ENCODE measurements at places on chromosomes 5 and 9.

GRCh38 chr5:159106569-159107282, 7.0 kb upstream of the EBF1 start:
- DNase-seq: peak; percentile 63

GRCh38 chr5:91956738-91957137, 573.6 kb upstream of the ARRDC3 start:
- DNase-seq: no peak

- no peak for DNase-seq
These were observed 29.5 kb downstream of the RANBP3L start for GRCh38 chr5:36272136-36272690.

DNA sequence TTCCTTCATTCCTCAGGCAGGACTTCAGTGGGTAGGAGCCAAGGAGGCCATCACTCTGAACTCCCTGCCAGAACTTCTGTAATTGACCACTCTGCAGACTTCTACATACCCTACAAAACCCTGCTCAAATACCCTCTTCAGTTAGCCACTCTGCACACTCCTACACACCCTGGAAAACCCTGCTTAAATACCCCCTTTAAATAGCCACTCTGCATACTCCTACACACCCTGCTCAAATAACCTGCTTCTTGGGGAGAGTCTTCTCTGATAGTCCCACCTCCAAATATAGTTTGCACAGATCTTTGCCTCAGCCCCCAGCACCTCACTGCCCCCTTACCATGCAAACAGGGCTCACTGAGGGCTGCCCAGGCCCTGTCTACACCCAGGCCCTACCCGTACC, 18.6 kb upstream of the CARD19 start:
- DNase-seq: no peak

- DNase-seq: no peak
These were observed 38.7 kb upstream of the RAB3C start for GRCh38 chr5:58544195-58544594.

- DNase-seq: no peak
These were observed at the start of gene SGCD for GRCh38 chr5:156326718-156327259. Gene SGCD, plus strand, starts transcription at chr5:156327164.

DNA sequence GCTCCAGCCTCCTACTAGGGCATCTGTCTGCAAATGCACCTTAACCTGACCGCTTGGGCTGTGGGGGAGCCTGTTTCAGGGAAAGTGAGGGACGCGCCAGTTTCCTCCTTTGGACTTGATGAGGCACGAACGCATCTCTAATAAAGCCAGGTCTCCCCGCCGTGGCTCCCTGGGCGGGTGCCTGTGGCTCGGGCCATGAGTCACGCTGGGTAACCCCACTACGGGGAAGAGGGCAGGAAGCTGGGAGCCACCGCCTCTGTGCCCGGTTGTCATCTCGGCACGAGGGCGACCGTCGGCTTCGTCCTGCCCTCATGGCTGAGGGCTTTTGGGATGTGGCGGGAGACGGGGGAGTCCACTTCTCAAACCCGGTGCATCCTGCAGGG, 12.1 kb downstream of the NOTCH1 start:
- peak; percentile 66 for DNase-seq

- DNase-seq: no peak
These were observed 705 bp upstream of the SLC6A3 start for GRCh38 chr5:1445689-1446601.

DNA sequence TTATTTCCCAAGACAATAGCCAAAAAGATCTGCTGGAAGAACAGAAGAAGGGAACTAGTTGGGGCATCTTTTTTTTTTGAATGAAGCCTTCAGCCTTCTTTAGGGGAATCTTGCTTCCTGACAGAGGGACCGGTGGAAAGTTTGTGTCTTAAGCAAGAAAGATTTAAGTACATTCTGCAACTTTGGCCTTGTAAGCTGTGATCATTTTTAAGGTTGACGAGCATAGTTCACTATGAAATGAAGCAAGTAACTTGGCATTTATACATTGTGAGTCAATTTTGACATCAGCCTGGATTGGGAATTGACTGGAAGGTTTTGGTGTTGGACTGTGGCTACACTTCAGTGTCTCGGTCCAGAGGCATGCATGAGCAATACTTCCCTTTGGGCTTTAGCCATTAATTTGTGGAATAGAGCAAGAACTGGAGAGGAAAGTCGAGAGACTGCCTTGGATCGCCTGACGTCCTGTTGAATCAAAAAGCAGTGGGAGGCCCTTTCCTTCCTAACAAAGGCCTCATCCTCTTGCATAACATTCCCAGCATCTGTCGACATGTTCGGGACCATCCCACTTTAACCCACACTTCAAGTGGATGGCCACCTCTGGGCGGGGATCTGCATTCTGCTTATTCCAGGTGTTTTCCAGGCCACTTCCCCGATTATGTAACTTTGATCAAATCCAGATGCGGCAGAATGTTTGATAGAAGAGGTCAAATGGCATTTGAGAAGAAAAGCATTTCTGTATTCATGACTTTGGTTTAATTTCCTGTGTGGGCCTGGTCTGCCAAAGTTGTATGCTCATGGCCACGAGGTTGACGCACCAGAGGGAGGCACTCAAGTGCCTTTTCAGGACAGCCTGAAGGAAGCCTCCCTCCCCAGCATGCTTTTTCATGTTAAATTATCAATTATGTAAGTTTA, 12.5 kb downstream of the ABL1 start:
- DNase-seq: no peak

GRCh38 chr5:156186760-156187159, 140.2 kb upstream of the SGCD start:
- DNase-seq: no peak

DNA sequence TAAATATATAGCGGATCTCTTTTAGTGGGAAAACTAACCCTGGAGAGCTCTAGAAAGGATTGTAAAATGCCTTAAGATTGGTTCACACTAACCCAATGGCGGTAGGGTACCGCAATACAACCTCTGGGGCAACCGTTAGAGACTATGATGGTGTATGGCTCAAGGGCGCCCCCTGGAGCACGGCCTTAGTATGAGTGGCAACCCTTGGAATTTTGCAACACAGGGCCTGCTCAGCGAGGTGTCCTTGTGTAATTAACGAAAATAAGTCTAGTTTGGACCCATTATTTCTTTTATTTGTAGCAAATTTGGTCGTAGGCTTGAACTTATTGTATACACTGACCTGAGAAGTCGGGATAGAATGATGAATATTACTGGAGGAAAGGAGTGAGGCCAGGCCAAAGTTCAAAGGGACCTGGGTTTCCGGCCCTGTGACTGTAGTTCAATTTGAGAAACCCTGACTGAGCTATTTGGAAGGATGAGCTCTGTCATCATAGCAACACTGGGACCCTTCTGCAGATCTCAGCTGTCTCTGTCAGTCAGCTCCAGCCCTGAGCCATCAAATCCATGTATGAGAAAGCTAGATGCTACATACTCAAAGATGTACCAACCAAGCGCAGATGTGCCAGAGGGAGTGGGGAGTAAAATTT, 54.8 kb downstream of the CAMK4 start:
- peak; percentile 87 for DNase-seq

DNA sequence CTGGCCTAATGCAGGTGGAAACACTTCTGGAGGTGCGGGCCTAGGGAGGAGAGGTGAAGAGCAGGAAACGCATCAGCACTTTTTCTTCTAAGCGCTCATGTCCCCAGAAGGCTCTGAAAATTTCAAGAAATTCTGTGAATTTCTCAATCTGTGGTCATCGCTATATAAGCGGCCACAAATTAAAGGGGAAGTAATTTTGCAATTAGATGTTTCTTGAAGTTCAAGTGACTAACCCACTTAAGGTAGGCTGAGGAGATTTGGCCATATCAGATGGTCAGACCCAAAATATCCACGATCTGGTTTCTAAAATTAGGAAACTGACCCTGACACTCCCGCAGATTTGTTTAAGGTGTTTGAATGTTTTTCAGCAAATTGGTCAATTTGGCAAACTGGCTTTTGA, 16.6 kb upstream of the HMGCR start:
- no peak for DNase-seq

GRCh38 chr5:147912011-147912410, 5.7 kb upstream of the C5orf46 start:
- no peak for DNase-seq

- no peak for DNase-seq
These were observed 2.0 kb upstream of the ANP32B start for GRCh38 chr9:97980918-97981845.

DNA sequence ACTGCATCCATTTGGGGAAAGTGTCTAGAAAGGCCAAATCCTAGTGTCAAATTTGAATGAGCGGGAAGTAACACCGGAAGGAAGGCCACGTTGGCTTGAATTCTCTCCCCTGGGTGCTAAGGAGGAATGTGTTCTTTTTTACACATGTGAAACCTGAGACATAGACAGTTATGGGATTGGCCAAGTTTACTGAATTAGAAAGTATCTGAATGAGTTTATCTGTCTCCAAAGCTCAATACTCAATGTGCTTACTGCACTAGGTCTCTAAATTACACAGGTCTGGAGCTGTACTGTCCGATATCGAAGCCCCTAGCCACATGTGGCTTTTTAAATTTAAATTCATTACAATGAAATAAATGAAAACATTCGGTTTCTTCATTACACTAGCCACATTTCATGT, 6.0 kb downstream of the DMRT1 start:
- no peak for DNase-seq

DNA sequence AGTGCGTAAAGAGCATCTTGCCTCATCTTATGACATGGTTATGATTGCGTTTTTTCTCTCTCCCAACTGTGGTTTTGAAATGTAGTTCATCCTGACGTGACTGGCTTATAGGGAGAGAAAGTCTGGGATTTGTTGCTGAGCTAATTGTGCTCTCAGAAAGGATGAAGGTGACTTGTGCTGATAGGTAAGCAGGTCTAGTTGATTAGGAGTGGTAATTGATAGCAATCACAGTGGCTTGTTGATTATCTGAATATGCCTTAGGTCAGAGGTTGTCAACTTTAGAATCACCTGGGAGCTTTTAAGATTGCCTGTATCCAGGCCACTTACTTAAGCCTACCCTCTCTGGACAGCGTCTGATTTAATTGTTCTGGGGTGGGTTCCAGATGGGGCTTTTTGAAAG, 117.8 kb downstream of the TLE4 start:
- DNase-seq: no peak

GRCh38 chr5:128074171-128074570, 9.4 kb upstream of the SLC12A2 start:
- no peak for DNase-seq

DNA sequence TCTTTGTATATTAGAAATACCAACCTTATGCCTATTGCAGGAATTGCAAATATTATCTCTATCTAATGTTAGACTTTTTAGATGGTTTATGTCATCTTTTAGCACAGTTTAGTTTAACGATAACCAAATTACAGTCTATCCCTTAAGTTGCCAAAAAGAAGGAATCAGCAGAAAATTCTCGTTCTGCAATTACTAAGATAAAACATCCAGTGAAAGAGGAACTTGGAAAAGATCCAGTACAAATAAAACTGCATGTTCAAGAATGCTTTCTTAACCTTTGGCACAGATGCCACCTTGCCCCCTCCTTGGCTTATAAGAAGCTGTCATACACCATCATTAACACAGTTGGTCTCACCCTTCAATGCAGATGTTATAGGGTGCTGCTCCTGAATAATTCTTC, 124.0 kb downstream of the SEMA5A start:
- no peak for DNase-seq

GRCh38 chr5:149402291-149402690, 23.2 kb upstream of the IL17B start:
- no peak for DNase-seq

GRCh38 chr9:124770359-124771020, 621 bp downstream of the NR6A1 start:
- no peak for DNase-seq

DNA sequence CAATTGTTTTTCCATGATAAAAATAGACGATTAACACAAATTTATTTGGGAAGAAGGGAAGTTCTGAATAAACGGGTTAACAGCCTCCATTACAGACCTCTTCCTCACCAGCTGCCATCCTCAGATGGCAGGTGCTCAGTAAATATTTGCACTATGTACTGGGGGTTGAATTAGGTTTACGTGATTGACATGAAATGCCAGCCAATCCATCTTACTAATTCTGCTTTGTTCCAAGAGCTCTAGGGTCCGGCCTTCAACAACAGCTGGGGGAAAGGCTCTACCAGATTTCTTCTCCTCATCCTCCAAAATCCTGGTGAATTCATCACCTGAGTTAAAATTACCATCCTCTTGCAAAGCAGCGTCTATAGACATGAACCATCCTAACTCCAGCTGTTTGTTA, 104.6 kb downstream of the MTX3 start:
- no peak for DNase-seq

GRCh38 chr9:112091810-112092209, 83.3 kb downstream of the SUSD1 start:
- no peak for DNase-seq

- DNase-seq: peak; percentile 65
These were observed 2.3 kb upstream of the SLC4A9 start for GRCh38 chr5:140357726-140358093.

- no peak for DNase-seq
These were observed 45.2 kb upstream of the NEURL1B start for GRCh38 chr5:172595596-172596455.

DNA sequence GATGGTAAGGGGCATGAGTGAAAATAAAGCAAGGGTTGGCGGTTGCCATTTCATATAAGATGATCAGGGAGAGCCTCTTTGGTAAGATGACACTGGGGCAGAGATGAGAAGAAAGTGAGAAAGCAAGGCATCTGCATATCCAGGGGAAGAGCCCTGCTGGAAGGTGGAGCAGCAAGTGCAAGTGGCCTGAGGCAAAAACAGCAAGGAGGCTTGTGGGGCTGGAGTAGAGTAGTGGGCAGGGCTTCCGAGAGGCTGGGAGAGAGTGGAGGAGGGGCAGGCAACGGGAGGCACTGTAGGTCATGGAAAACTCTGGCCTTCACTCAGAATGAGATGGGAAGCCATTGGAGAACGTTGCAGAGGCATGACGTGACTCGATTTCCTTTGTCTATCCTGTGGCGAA, 199.2 kb downstream of the ARHGEF28 start:
- no peak for DNase-seq

DNA sequence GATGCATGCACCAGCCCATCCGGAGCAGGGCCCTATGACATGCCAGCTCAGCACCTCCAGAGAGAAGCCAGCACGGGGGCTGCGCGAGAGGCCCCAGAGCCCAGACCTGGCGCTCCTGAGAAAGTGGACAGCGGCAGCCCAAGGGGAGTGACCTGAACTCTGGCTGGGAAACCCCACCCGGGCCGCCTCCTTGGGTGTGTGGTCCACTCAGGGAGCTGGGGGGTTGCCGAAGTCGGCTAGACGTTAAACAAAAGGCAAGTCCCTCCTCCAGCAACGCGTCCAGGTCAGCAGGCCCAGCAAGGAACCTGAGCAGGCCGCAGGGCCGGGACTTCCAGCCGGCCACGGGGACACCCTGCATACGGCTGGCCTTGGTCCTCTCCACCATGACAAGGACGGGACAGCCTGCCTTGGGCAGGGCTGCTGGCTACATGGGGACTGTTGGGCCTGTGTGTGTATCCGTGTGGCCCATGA, 35.7 kb downstream of the NACC2 start:
- DNase-seq: no peak

GRCh38 chr9:90038763-90039162, 434.0 kb downstream of the GADD45G start:
- DNase-seq: no peak

GRCh38 chr5:150160448-150161081, 4.9 kb upstream of the PDGFRB start:
- no peak for DNase-seq
